ENCODE measurements at places on chromosomes 7 and 10. TPM values are rescaled to one million over a fixed set of nuclear protein-coding genes. Genes with fewer than 3 reads are reported as not detected.

DNA sequence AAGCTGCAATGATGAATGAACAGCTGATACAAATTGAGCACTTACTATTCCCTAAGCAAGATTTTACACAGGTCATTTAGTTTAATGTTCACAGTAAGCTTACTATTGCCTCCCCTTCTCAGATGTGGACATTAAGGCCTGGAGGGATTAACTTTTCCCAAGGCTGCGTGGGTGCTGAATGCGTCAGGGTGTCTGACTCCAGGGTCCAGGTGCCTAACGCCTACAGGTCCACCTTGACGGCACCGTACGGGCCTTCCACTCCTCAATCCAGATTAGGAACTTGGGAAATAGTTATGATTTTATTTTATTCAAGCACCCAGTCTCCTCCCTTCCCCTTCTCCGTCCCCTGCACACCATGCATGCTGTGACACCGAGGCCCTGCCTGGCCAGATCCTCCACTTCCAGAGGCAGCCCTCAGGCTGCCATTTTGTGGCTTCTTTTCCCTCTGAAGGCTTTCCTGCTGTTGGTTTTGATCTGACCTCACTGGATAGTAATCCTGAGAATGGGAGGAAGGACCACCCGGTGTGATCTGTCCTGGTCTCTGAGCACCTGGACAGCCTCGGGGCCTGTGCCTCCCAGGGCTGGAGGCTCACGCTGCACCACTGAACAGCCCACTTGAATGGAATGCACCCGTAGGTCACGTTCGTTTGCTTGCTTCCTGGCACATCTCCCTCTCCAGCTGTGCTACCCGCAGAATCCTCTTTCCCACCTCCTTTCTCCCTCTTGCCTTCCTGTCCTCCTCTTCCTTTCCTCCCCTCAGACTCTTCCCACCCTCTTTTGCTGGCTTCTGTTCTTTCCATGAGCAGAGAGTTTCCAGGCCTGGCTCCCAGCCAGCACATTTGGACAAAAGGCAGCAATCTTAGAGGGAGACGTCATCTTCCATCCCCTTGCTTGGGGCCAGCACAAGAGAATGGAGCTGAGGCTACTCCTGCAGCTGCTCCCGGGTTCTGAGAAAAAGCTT lies 14.4 kb downstream of the DENND2A start:
- DNase-seq = peak; percentile 14

The LRRTM3 gene
- total RNA-seq = not detected

The PNLIP gene
- not detected for total RNA-seq

DNA sequence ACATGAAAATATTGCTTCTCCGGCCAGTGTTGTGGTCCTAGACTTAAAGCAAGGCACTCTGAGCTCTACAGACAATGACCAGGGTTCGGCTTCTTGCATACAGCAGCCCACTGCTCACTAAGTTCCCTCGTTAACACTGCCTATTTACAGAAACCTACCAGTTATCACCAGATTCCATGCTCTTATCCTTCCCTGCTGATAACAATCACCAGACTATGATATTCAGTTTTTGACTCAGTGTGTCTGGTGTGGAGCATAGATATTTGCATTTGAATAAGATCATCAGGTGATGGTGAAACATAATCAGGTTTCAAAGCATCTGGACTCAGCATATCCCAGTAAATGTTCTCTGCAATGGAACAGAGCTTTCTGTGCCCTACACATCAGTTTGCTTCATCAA lies 182.3 kb downstream of the SNX13 start:
- DNase-seq = no peak

The ASIC3 gene
- 1.6 TPM for total RNA-seq

The GJD4 gene
- not detected for total RNA-seq

GRCh38 chr7:86692755-86693154 lies 49.0 kb downstream of the GRM3 start:
- no peak for DNase-seq

DNA sequence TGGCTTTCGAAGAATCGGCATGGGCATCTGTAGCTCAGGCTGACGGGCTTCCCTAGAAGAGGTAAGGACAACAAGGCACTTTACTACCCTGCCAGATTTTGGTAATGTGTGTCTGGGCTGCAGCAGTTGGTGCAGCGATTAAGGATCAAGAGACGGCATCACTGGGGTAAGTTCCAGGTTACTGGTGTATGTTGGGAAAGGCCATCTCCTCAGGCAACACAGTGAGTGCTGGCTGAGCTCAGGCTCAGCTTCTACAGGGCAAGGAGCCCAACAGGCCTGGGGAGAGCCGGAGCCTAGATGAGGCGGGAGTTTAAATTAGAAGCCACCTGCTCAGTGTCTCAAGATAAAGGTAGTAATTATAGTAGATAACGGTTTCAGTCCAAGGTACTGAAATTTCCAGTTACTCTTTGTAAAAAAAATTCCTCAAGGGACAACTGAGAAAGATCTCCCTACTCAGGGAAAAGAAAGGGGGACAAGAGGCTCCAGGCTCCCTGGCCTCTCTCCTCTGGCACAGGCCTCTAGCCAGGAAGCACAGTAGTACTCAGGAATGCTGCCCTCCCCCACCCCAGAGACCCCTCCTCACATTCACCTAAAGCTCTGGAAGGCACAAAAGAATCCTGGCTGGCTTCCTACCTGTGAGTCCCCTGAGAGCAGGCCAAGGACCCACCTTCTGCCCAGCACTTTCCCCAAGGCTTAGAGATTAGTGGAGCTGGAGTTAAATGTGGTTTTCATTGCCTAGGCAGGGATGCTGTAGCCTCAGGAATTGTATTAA lies 3.9 kb downstream of the CXCL12 start:
- DNase-seq = no peak

DNA sequence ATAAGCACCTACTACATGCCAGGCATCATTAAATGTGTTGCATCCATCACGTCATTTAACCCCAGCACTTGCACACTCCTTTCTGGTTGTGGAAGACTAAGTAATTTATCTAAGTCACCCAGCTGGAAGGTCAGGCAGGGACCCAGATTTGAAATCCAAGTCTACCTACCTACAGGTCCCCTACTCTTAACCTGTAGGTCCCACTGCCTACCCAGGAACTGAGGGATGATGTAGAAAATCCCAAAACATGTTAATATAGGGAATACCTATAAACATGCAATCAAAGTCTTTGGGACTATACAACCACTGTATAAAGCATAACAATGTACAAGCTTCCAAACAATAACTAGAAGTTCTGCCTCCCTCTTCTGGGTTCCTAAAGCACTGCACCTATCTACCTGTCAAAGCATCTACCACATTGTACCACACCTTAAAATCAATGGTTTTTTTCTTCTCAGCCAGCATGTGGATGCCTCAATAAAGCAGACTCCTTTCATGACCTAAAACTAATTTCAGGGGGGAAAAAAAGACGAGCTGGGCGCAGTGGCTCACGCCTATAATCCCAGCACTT lies 5.6 kb downstream of the IL6 start:
- DNase-seq = no peak

The ATRNL1 gene
- 8.0 TPM for total RNA-seq

- no peak for DNase-seq
These were observed 23.4 kb downstream of the DOCK4 start for GRCh38 chr7:112182749-112183148.
